ENCODE measurements at places on chromosomes 7 and 10.

GRCh38 chr7:106947244-106947728, 82.2 kb downstream of the PIK3CG start:
- DNase-seq = peak; percentile 85

DNA sequence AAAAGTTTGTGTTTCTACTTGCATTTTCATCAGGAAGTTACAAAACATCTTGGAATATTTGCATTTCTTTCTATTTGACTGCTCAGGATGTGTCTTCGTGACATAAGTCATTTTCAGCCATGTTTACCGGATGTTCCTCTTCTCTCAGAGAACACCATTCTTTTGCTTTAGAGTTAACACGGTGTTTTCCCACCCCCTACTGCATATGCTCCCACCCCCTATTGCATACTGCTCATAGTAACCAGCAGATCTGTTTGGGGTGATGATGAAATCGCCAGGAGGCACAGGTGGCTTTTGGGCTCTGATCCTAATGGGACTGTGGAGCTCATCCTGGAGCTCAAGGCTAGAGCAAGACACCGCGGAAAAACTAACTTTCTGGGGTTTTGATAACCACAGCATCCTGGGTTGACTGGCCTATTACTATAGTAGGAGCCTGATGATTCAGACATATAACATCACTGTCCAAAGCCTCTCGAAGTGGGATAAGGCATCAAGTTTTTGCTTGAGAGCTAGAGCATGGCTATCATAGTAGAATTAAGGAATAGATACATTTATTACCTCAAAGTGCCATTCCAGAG, 65.1 kb upstream of the BET1 start:
- no peak for DNase-seq

- no peak for DNase-seq
Observed at GRCh38 chr10:132892004-132892403, 50.4 kb downstream of the CFAP46 start.

GRCh38 chr10:13716081-13717071, 129.6 kb downstream of the PRPF18 start:
- no peak for DNase-seq

- no peak for DNase-seq
Observed at GRCh38 chr7:158001003-158001402, 586.6 kb downstream of the PTPRN2 start.

DNA sequence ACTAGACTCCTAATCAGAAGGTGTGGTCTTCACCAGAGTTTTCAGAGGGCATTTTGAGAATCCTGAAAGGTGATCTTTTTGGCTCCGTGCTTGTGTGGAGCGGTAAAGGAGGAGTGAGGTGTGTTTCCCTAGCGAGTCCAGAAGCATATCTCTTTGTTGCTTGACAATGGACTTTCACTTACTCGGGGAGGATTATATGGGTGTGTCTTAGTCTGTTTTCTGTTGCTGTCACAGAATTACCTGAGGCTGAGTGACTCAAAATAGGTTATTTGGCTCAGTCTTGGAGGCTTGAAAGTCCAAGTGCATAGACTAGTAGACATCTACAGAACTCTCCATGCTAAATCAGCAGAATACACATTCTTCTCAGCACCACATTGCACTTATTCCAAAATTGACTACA, 57.9 kb downstream of the AKR1C4 start:
- DNase-seq = no peak

GRCh38 chr7:77276120-77276519, 76.5 kb upstream of the FGL2 start:
- no peak for DNase-seq

- DNase-seq = no peak
Observed at GRCh38 chr10:9069136-9069535, 1014.6 kb downstream of the GATA3 start.

All from NCI-H1092 treated with DMSO at 0.1 percent for 48 hours (cell line).